CD4-positive, alpha-beta T cell treated with Interleukin-2 at 100 ng/mL for 4 hours (primary cell): ENCODE measurements at places on chromosomes 7 and 10.

GRCh38 chr7:142807855-142808460, 37.2 kb downstream of the PRSS2 start:
- DNase-seq, result peak; percentile 88

GRCh38 chr7:32501522-32501921, 6.2 kb downstream of the AVL9 start:
- no peak for DNase-seq

DNA sequence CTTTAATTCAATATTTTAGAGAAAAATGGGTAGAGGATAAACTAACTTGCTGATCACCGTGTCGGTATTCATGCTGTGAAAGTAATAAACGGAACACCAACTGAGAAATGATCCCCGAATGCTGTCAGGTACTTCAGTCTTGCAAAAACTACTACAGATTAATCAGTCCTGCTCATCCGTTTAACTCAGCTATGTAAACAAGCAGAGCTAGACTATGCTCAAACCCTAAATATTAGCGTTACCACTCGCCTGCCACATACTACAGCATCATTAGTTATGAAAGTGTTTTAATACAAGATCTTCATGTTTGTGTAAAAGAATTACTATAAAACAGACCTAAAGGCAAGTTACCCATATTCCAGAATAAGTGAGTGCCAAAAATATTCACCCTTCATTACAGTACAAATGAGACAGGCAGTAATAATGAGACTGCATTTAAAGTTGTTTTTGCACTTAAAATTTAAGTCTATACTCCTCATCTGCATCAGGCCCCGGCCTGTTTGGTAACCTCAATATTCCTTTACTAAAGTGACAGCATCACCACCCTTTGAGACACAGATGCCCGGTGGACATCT, 952 bp downstream of the DNMBP start:
- DNase-seq, result no peak

DNA sequence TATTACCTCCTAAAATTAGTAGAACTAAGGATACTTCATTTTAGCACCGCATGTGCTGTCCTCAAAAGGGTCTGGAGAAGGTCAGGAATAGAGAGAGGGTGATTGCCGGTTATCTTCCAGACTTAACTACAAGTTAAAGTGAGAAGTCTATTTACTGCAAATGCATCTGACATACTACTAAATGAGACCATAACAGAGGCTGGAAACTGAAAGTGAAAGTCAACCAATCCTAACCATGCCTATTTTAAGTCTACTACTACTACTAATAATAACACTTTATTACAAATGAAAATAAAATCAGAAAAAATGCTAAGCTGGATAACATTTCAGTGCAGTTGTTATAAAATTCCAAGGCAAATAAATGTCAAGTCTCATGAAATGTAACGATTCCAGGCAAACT, 244.7 kb downstream of the KIF20B start:
- DNase-seq, result no peak

DNA sequence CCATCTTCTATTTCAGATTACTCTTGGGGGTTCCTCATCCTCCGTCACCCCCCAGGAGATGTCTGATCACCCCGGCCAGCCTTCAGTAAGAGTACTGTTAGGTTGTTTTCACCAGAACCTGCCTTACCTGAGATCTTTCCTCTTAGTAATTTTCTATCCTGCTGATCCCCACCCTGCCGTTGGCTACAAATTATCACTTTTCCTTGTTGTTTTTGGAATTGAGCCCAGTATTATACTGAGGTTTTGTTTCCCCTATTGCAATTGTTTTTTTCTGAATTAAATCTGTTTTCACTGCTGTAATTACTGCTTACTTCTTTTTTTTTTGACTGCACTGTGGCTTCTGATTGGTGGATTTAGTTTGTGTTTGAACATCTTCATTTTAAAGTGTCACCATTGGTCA, 14.7 kb downstream of the SPAM1 start:
- no peak for DNase-seq

GRCh38 chr7:101880282-101881054, 63.0 kb downstream of the CUX1 start:
- DNase-seq, result no peak

DNA sequence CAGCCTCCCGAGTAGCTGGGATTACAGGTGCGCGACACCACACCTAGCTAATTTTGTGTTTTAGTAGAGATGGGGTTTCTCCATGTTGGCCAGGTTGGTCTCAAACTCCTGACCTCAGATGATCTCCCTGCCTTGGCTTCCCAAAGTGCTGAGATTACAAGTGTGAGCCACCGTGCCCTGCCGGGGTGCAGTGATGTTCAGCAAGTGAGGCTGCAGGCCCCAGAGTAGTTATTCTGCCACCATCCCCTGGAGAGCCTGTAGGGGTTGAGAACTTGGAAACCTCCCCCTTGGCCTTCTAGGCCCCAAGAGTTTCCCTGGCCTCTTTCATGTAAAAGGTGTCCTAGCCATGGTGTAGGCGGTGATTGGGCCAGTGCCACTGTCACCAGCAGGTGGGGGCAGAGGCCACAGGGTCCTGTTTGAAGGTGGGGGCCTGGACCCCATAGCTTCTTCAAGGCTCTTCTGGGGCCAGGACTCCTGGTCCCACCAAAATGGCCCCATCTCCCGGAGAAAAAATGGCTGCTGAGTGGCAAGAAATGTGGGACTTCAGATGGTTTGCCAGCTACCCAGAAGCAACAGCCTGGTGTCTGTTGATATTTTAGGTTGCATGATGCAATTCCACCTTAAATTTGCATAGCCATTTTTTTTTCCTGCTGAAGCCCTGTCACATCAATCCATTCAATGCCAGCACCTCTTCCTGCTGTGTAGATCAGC, 25.5 kb upstream of the INMT start:
- peak; percentile 21 for DNase-seq

DNA sequence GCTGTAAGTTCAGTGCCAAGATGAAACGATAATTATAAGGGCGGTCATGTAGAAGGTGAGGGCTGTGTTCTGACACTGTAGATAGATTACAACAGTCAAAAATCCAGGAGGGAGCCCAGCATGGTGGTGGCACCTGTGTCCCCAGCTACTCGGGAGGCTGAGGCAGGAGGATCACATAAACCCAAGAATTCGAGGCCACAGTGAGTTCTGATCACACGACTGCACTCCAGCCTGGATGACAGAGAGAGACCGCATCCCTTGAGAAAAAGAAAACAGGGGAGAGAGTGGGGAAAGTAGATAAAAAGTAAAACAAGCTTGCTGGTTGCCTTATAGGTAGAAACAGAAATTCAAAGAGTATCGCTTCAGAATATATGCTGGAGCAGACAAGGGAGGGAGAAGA, 52.1 kb downstream of the KCNH2 start:
- DNase-seq, result no peak

DNA sequence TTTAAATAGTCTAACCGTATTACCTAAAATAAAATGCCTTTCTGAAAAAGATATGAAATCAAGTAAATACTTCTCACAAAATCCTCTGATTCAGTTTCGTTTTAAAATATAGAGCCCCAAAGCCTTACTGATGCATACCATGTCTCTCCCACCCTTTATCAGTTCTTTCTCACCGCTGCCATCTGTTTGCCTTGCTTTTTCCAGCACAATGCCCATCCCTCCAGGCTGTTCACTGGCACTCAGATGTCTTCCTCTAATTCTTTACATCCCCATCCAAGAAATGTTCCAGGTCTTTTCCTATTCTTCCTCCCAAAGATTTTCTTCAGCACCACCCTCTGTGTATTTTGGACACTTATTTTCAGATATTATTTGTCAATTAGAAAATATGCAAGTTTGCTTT, 116.5 kb upstream of the LRRN3 start:
- no peak for DNase-seq

DNA sequence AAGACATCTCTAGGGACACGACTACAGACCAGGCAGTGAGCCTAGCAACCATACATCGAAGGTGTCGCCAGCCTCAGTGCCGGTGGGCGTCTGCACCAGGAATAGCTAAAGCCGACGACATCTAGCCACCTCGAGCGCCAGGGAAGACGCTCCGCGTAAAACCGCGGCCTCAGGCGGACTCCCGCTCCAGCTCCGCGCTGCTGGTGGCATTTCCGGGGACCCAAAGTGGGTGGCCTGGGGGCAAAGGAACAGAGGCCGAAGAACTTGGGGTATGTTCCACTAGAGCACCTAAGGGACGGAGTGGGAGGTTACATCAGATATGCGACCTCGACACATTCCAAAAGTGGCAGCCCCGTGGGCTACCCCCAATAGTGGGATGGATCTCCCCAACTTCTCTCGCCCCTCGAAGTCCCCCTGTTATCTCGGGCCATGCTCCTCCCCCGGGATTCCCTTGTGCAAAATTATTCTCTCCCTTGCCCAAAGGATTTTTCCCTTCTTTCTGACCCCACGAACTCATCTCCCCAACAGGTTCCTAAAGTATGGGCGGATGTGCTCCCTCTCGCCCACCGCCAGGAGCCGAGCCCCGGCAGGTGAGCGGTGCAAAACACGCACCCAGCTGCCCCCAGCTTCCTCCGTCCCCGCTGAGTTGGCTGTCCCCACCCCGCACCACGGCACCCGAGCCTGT, 1.2 kb downstream of the KCNMA1 start:
- no peak for DNase-seq

- no peak for DNase-seq
Observed at GRCh38 chr10:97434055-97434454, 8.1 kb downstream of the PGAM1 start.

GRCh38 chr10:34626158-34626880, 188.8 kb downstream of the PARD3 start:
- DNase-seq, result no peak

- DNase-seq, result no peak
Observed at GRCh38 chr7:117476557-117477215, 3.1 kb upstream of the CFTR start.

DNA sequence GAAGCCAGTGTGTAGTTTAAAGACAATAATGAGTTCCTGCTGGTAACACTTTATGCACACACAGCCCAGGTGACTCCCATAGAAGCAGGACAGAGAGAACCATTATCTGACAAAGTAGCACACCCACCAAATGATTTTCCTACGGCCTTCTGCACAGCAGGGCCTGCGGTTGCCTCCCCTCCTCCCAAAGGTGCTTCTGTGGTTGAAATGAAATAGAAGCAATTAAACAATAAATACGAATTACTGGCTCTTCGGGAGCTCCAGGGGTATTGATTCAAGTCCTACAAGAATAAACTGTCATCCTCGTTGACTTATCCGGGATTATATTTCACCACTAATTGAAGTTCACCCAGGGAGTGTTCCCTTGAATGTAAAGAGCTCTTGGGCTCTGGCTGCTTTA, 172.1 kb downstream of the ACTR3B start:
- DNase-seq, result no peak

GRCh38 chr10:88243836-88244730, 339.0 kb downstream of the RNLS start:
- DNase-seq, result no peak

DNA sequence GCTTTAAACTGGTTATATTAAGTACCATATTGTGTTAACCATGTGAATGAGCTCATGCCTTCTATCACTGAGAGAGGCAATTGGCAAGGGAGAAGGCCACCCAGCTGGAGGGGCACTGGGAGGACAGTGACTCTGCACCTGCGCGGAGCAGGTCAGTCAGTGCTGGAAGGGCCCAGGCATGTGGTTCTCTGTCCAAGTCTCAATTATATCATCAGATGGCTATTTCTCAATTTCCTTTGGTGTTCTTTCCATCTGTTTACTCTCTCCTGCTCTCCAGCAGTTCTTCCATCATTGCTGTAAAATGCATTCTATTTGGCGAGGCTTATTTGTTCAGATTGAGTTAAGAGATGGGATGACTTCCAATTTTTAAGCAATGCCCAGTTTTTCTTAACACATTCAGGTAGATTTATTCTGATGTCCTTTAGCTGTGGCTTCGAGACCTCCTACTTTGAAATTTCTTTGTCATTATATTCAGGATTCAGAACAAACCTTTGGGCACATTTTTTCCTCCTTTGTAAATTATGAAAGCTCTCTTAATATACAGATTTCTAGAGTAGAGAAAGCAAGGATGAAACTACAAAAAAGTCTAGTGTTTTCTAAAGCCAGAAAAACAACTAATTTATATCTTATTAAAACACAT, 159.3 kb downstream of the BMPER start:
- no peak for DNase-seq

GRCh38 chr7:26510231-26510957, 218.7 kb downstream of the SNX10 start:
- DNase-seq, result no peak

DNA sequence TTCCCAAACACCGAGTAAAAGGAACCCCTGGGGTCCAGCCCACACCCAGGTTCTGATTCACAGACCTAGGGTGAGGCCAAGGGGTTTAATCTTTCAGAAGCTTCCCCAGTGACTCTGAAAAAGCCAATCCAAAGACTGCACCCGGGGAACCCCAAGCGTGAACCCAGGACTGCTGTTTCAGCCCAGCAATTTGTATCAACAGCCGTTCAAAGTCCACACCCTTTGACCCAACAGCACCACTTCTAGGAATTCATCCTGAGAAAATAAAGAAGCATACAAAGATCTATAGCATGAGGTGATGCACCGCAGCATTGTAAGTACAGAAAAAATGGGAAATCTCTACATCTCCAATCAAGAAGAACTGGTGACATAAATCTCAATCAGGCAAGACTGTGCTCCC, 24.4 kb downstream of the DLG5 start:
- DNase-seq, result no peak

GRCh38 chr7:2321020-2321419, 6.8 kb upstream of the SNX8 start:
- no peak for DNase-seq

GRCh38 chr10:113047963-113048781, 98.1 kb downstream of the TCF7L2 start:
- DNase-seq, result no peak

GRCh38 chr10:119371704-119372663, 164.6 kb downstream of the GRK5 start:
- no peak for DNase-seq

- DNase-seq, result no peak
Observed at GRCh38 chr7:15602236-15602635, 40.4 kb upstream of the AGMO start.

DNA sequence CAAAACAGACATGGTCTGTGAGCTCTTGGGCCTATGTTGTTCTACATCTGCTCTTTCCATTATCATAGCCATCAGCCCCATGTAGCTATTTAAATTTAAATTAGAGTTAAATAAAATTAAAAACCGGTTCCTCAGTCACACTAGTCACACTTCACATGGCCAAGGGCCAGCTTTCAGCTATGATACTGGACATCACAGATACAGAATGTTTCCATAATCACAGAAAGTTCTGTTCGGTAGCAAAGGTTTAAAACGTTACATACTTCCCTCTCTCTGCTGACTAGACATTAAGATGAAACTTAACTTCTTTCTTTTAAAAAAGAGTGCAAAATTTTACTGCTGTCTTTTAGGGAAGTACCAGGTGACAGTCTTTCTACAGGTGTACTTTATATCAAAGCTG, 43.0 kb downstream of the SRPK2 start:
- no peak for DNase-seq

DNA sequence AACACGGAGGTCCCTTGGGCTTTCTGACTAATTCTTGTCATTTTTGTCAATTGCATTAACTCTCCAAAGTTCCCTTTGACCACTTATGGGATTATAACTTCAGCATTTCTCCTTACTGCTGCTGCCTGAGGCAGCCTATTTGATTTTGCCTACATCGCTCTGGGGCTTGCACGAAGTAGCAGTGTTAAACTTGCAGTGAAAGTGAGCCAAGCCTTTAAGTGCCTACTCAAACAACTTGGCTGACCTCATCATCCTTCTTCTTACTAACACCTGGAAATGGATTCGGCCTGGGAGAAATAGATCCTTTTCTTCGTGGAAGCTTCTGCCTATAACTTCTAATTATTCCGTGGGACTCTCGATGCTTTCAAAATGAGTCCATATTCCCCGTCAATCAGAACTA, 76.6 kb downstream of the DGKB start:
- DNase-seq, result no peak
